ENCODE measurements at places on chromosomes 4 and X.

DNA sequence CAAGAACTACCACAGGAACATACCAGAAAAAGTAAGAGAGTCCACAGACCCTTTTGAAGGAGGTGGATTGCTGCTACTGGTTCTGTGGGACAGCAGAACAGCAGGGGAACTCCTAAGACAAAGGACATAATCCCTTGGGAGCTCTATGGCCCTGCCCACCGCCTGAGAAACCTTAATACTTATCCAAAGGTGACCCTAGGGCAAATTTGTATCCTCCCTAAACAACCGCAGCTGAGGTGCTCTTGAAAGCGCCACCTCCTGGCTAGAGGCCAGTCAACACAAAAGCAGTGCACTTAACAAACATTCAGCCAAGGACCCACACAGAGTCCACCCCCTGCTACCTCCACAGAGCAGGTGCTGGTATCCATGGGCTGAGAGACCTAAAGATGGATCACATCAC is 136.8 kb downstream of the ADAM29 start:
- DNase-seq = no peak

DNA sequence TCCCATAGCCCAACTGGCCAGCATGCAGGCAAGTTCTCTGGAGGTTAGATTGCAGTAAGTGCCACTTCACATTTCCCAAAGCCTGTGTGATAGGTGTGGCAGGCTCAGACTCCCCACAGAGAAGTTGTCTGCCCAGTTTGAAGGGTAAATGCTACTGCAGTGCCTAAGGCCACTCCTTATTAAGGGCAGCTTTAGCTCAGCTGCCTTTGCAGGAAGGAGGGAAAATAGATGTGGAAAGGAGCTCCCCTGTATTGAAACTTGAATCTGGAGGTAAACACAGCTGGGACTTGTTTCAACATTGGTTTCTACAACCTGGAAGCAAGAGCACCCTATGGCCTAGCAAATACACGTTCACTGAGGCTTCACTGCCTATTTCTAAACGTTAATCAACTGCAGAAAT is 22.4 kb downstream of the NEXMIF start:
- DNase-seq = no peak

DNA sequence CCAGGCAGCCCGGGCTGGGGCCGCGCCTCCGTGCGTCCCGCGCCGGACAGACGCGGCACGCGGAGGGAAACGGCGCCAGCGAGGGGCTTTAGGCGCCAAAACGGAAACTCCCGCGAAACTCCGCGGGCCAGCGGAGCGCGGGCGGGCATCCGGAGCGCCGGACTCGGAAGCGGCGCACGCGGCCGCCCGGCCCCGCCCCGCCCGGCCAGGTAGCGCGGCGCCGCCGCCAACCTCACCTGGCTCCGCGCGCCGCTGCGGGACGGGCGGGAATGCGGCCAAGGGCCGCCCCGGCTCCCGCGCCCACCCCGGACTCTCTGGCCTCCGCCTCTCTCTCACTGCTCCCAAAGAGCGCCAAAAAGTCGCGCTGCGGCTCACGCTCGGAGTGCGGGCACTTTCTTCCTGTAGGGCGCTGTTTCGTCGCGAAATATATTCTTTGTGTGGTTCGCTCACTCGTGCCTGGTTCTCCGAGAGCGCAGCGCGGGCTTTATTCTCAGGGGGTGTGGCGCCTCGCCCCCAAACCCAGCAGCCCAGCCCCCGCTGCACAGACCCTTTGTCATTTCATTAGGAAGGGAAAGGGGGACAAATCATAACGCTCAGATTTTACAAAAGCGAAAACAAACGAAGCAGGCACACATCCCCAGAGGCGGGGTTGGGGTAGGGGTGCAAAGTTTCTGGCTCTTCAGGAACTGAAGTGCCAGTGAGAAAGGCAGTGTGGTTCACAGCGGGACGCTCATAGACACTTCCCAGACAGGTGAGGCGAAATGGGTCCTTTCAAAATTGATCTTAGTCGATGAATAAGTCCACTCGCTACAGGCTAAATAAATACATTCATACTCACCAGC is 961 bp upstream of the MBNL3 start:
- no peak for DNase-seq

- no peak for DNase-seq
Measured at GRCh38 chr4:162410854-162411253, 247.1 kb upstream of the FSTL5 start.

DNA sequence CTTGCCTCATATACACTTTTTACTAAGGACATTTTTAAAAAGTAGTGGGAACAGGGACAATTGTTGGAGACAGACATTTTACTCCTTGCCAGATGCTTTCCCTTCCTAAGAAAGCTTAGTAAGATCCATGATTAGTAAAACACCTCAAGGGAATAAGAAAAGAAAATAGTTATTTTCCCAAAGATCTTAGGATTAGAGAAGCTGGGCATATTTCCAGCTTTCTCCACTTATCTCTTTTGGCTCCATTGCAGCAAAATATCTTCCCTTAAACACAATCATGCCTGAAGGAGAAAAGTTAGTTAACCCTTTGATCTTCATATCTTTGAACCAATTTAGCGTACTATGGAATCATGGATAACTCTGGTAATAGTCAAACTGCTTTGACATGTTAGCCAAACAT is 257.9 kb downstream of the PCDH18 start:
- DNase-seq = no peak

GRCh38 chrX:8089141-8089540 is 81.9 kb downstream of the VCX2 start:
- DNase-seq = no peak

DNA sequence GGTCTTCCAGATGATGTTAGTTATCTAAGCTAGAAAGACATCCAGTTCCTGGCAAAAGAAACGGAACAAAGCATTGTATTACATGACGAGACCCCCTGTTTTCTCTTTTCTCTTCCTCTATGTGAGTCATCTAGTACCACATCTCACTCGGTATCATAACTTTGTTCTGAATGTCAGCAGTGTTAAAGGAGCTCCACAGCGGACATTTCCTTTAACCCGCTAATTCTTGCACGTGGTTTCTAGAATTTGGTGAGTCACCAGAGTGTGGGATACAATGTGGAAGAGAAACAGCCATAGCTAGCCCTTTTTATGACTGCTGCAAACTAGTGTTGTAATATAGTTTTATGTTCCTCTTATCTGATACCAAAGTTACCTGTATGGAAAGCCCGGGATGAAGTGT is 243.7 kb downstream of the TENM3 start:
- no peak for DNase-seq

Data from AG04449 (cell line).